Left forelimb (tissue), 1 donor: ENCODE measurements at places on chromosomes 13 and 19.

- DNase-seq = no peak
Observed at GRCh38 chr13:75415171-75415570, 66.8 kb downstream of the TBC1D4 start.

GRCh38 chr13:98297051-98297450, 120.0 kb upstream of the RNF113B start:
- DNase-seq = no peak

DNA sequence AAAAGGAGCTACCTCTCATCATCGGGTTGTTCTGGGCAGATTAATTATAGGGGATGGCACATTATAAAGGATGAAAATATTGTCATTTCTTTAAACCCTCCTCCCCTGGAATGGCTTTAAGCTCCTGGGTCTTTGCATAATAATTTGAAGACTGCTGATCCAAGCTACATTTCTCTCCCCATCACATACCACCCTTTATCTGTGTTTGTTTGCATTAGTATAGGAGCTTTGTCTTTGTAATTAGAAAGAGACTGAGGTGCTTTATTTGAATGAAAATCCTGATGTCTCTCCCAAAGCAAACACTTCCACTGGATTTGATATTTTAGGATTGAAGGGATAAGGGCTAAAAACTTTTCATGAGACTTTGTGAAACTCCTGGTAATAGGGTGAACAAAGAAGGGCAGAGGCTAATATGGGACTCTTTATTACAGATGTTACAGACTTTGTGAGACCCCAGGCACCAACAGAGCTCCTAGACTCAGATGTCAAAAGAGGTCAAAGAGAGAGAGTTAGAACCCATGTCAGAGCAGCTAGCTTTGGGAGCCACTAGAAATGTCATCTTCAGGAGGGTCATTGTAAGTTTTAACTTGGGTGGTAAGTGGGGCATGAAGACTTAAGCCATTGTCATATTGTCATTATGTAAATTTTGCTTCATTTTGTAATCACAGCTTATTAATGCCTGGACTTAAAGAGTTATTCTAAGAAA, 75.3 kb upstream of the RXFP2 start:
- no peak for DNase-seq

- no peak for DNase-seq
Observed at GRCh38 chr13:20370815-20371421, 138.8 kb upstream of the GJB6 start.

- no peak for DNase-seq
Observed at GRCh38 chr13:23724196-23724970, 154.2 kb downstream of the TNFRSF19 start.

- DNase-seq = no peak
Observed at GRCh38 chr13:101523154-101524131, 71.0 kb downstream of the ITGBL1 start.

GRCh38 chr19:33684538-33685232, 62.9 kb downstream of the CHST8 start:
- DNase-seq = peak; percentile 55

DNA sequence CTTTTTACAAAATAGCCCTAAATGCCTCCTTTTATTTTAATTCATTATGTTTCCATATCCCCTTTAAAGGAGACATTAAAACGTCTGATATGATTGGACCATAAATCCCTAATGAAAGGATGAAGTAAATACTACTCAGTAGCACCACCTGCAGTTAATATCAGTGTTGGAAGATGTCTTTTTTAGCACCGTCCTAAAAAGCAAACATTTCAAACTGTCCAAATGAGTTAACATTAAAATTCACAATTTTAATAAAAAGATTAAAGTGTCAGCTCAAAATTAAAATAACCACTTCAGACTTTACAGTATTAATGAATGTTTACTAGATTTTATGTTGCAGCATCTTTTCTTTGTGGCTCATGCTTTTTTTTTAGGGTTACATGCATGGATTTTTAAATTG, 12.3 kb downstream of the ZNF507 start:
- no peak for DNase-seq

DNA sequence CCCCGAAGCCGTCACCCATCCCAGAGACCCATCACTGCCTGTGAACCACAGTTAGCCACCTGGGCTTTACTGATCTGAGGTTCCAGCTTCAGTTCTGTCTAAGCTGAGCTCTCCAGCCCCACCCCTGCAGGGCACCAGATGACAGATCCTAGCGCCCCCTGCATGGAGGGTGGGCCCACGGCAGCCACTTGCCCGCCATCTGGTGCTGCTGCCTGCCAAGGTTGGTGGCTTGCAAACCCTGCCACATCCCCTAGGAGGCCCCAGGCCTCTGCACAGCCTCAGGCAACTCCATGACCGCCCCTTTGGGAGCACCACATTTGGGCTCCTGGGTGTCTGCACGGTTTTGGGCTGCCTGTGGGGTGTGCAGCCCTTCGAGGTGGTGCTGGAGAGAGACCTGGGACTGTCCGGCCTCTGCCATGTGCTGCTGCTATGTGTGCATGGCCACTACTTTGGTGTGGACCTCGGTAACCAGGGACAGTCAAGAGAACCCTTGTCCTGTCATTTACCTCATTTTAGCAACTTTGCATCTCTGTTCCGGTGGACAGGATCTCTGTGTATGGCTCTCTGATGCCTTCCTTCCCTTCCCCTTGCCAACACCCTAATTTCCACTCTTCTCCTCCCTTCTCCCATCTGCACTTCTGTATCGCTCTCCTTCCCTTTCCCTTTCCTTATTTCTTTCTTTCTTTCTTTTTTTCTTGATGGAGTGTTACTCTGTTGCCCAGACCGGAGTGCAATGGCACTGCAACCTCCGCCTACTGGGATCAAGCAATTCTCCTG, 17.4 kb upstream of the SDHAF1 start:
- no peak for DNase-seq

GRCh38 chr19:2139385-2140137, 11.8 kb downstream of the AP3D1 start:
- DNase-seq = no peak

DNA sequence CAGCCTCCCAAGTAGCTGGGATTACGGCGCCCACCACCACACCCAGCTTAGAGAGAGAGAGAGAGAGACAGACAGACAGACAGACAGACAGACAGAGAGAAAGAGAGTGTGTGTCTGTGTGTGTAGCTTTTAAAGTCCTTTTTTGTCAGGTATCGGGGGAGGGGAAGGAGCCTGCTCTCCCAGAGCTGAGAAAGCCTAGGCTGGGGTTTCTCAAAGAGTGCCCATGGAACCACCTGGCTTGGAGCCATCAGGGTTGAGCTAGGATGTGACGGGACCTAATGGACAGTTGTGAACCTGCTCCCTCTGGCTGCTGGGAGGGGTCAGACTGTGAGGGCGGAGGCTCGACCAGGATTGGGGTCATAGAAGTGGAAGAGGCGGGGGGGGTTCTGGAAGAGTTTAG, 16.6 kb downstream of the RFX1 start:
- no peak for DNase-seq

DNA sequence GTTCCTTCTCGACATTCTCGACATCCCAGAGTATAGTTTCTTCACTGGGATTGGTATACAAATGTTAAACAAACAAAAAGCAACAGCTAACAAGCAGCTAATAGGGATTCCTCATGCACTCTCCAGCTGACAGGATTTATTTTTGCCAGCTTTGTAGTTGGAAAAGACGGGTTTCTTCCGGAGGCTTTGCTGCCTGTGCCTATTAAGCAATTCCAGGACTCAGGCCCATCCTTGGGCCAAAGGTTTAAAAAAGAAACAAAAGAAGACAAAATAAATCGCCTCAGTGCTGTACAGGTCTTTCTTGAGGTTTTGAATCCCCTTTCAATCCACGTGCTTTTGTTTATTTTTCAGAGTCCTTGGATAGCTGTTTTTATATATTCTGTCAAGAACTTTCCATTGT, 1414.5 kb upstream of the PCDH9 start:
- DNase-seq = no peak

- DNase-seq = no peak
Observed at GRCh38 chr13:42574435-42575311, 721 bp downstream of the TNFSF11 start.

DNA sequence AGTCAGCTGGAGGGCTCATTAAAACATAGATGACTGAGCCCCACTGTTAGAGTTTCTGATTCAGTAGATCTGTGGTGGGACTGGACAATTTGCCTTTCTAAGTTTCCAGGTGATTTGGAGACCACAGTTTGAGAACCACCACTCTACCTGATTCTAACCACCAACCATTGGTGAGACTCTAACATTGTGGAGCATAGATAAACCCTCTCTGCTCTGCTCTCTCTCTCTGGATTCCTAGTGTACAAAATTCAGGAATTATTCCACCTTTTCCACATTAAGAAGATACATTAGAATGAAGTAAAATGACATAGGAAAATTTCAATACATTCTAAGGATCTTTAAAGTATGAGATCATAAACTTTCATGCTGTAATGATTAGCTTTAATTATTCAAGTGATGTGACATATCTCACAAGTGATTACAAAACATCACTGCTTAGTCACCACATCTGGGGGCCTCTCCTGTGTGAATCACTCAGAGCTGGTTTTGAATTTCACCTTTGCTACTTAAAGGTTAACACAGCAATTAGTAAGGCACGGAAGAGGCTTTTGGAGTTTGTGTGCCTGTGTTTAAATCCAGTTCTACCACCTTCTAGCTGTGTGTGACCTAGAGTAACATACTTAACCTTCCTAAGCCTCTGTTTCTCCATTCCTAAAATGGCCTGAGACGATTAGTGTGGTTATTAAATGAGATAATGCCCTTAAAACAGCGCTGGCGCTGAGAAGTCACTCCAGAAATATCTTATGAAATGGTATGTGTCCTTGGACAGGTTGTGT, 78.5 kb upstream of the NBEA start:
- no peak for DNase-seq

DNA sequence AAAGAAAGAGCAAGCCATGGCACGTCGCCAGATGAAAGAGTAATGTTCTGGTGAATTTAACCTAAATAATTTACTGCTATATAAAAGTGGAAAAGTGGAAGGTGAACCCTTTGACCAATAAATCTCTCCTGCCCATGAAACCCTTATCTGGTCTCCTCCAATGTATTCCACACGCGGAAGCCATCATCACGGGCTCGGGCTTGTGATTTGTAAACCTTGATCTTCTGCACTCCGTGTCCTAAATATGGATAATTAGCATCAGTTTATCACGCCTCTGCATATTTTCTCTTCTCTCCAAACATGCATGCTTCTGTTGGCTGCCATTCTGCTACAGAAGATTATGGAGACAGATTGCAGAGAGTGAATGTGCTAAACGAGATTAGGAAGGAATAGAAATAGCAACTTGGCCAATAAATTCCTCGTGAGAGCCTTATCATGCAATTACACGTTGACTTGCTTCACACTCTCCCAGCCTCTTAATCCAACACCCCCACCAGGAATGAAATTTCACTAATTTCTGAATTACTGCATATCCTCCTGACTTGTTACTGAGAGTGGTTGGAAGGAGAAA, 34.5 kb downstream of the SOX1 start:
- DNase-seq = no peak

GRCh38 chr13:37806666-37807065, 62.9 kb downstream of the TRPC4 start:
- DNase-seq = no peak

- DNase-seq = no peak
Observed at GRCh38 chr19:35039881-35040825, 1.4 kb upstream of the HPN start.

DNA sequence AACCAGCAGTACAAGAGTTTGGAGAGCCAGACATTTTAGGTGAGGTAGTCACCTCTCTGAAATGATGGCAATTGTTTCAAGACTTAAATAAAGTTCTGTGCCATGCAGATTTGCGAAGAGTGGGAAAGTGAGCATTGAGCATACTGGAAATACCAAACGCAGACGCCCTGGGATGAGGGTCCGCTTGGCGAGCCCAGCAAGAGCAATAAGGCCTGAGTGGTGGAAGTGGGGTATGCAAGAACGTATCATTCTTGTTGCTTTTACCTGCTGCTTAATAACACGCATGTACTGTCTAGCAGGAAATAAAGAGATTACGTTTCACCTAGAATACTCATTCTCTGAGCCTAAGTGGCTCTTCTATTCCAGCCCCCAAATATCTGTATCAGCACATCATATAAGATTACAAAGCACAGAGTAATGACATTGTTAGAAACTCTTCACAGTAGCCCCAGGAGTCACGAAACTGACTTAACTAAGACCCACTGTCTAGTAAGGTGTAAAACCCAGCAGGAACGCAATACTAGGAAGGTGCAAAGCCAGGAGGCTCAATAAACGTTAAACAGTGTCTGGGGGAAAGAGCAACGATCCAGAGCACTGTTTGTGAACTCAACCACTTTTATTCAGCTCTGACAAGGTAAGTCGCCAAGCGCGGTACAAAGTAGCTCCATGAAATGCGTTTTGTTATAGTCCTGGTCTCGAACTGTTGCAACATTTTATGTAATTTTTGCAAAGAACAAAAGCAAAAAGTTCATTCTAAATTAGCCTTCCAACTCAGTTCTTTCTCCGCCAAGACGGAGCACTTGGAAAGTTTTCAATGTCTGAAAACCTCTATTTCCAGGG, 1.2 kb downstream of the RCBTB2 start:
- DNase-seq = no peak

GRCh38 chr19:23075031-23075733, 41.6 kb upstream of the ZNF730 start:
- peak; percentile 85 for DNase-seq

DNA sequence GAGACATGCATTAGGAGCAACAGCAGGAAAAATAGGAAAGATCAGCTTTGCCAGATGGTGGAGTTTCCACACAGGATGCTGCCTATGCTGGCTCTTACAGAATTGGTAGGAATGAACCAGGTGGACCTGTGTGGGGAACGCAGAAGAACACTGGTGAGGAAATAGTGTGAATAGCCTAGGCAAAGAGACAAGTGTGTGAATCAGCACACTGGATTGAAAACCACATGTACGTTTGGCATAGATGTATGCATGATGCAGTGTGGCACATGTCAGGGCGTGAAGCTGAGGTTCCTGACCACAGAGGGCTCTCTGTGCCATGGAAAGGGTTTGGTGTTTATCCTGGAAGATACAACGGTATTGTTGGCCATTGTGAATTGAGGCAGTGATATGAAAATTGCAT, 156.5 kb upstream of the SLC10A2 start:
- DNase-seq = no peak

- no peak for DNase-seq
Observed at GRCh38 chr13:102793611-102794355, 5.0 kb downstream of the POGLUT2 start.

DNA sequence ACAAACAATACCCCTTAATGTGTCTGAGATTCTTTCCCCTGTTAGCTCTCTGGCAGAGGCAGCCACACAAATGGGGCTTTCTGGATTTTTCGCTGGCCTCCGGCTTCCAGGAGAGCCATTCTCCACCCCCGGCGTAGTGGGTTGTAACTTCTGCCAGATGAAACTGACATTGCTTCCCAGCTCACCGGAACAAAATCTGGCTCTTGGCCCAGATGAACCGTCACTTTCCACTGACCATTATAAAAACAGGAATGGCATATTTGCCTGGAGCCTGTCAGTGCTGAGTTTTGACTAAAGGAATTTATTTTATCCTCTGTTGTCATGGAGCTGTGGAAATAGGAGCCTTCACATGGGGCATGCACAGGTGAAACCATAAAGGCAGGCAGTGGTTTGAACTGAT, 120.6 kb upstream of the GPR12 start:
- no peak for DNase-seq
